CD8-positive, alpha-beta memory T cell (primary cell): ENCODE measurements at places on chromosomes 16 and 17.

- no peak overlapping the region for H3K27ac ChIP-seq
- no peaks in the 10 kb centered on the region for H3K36me3 ChIP-seq
- no peak overlapping the region for H3K4me3 ChIP-seq
- no peak for DNase-seq
- no peaks in the 10 kb centered on the region for H3K4me1 ChIP-seq
- peaks cover 4% of the 10 kb centered on the region for H3K27me3 ChIP-seq
These were observed 147.4 kb upstream of the SDK2 start for GRCh38 chr17:73791631-73792030.

DNA sequence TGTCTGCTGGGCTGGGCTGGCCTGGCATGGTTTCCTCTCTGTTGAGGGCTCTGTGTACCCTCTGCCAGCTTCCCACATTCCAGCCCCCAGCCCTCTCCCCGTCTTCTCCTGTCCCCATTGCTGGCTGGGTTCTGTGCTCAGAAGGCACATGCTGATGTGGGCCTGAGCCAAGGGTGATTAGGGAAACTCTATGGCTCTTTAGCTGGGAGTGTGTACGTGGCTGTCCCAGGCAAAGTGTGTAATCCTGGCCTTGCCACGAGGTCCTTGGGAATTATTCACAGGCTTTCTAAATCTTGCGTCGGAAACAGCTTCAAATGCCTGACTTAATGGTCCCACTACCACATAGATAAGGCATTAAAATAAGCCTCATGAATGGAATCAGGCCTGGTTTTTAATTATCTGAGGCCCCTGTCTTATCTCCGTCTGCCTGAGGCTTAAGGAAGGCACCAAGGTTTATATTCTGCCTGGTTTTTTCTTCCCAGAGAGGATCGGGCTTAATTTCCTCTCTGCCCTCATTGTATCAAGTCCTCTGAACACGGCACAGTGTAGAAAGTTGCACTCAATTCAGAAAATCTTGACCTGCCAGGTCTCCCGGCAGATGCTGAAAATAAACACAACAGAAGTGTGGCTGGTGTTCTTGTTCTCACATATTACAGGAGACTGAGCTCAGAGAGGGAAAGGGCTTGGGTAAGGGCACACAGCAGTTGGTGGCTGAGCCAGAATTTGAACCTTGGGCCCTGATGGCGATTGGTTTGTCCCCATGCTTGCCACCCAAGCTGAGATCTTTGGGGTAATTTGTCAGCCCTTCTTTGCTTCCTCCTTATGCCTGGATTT, 52.9 kb upstream of the LGALS9 start:
- DNase-seq = no peak
- H3K27me3 ChIP-seq = no peaks in the 10 kb centered on the region
- no peaks in the 10 kb centered on the region for H3K36me3 ChIP-seq
- no peaks in the 10 kb centered on the region for H3K4me1 ChIP-seq
- peak overlapping the region; percentile 36 for H3K27ac ChIP-seq

- DNase-seq = no peak
- no peak overlapping the region for H3K4me3 ChIP-seq
- no peak overlapping the region for H3K27ac ChIP-seq
- H3K4me1 ChIP-seq = no peaks in the 10 kb centered on the region
- no peaks in the 10 kb centered on the region for H3K27me3 ChIP-seq
These were observed 20.8 kb upstream of the NOL11 start for GRCh38 chr17:67696853-67697498.

- H3K27ac ChIP-seq = no peak overlapping the region
- no peak for DNase-seq
- no peaks in the 10 kb centered on the region for H3K27me3 ChIP-seq
These were observed 45.3 kb downstream of the GLG1 start for GRCh38 chr16:74561626-74562025.

- no peak overlapping the region for H3K27ac ChIP-seq
- H3K27me3 ChIP-seq = no peaks in the 10 kb centered on the region
- H3K4me3 ChIP-seq = peak overlapping the region; percentile 90
- peak; percentile 12 for DNase-seq
- H3K4me1 ChIP-seq = peaks cover 87% of the 10 kb centered on the region
These were observed 4.8 kb downstream of the IL4R start for GRCh38 chr16:27318392-27319256.

- DNase-seq = no peak
- H3K27me3 ChIP-seq = no peaks in the 10 kb centered on the region
- H3K36me3 ChIP-seq = no peaks in the 10 kb centered on the region
- H3K4me1 ChIP-seq = no peaks in the 10 kb centered on the region
- no peak overlapping the region for H3K4me3 ChIP-seq
These were observed 344.7 kb downstream of the GRIN2A start for GRCh38 chr16:9837481-9837880.

DNA sequence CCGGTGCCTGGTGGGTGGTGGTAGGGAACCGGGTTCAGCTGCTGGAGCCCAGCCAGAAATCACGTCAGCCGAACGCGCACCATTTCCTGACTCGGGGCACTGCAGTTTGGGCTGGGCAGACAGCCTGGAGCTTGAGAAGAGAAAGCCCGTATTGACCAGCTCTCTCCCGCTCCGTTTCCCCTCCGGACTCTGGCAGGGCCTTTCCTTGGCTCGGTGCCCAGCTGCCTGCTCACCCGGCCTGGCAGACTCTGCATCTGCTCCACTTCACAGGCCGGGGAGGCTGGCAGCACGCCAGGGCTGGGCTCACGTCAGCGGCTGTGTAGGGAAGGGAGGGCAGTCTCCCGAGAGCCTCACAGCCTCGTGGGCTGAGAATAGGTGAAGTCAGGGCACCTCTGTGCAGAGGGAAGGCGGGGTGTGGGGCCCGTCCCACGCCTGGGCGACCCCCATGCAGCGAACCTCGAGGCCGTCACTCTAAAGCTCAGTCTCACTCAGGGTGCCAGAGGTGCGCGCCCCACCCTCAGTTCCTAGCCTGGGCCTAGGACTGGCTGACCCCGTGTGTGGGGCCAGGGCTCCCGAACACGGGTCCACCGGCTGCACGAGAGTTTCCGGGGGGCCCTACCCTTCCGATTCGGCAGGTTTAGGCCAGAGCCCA, 59.1 kb downstream of the OR1D5 start:
- H3K4me1 ChIP-seq = peaks cover 19% of the 10 kb centered on the region
- no peaks in the 10 kb centered on the region for H3K27me3 ChIP-seq
- H3K27ac ChIP-seq = no peak overlapping the region
- H3K36me3 ChIP-seq = peaks cover 4% of the 10 kb centered on the region

GRCh38 chr17:74001145-74001544, 202.3 kb upstream of the RPL38 start:
- no peak overlapping the region for H3K4me3 ChIP-seq
- no peaks in the 10 kb centered on the region for H3K36me3 ChIP-seq
- DNase-seq = no peak
- H3K27me3 ChIP-seq = no peaks in the 10 kb centered on the region

- no peaks in the 10 kb centered on the region for H3K27me3 ChIP-seq
- no peak overlapping the region for H3K4me3 ChIP-seq
These were observed 38.2 kb upstream of the PHAF1 start for GRCh38 chr16:67071476-67072048.

GRCh38 chr16:77897831-77898605, 109.7 kb downstream of the VAT1L start:
- no peaks in the 10 kb centered on the region for H3K36me3 ChIP-seq
- no peaks in the 10 kb centered on the region for H3K4me1 ChIP-seq
- H3K27ac ChIP-seq = no peak overlapping the region
- H3K4me3 ChIP-seq = no peak overlapping the region

- peaks cover 5% of the 10 kb centered on the region for H3K36me3 ChIP-seq
- no peaks in the 10 kb centered on the region for H3K27me3 ChIP-seq
- H3K27ac ChIP-seq = peak overlapping the region; percentile 79
- DNase-seq = peak; percentile 92
- peaks cover 48% of the 10 kb centered on the region for H3K4me1 ChIP-seq
These were observed 1.3 kb downstream of the MAZ start for GRCh38 chr16:29807426-29808218.

DNA sequence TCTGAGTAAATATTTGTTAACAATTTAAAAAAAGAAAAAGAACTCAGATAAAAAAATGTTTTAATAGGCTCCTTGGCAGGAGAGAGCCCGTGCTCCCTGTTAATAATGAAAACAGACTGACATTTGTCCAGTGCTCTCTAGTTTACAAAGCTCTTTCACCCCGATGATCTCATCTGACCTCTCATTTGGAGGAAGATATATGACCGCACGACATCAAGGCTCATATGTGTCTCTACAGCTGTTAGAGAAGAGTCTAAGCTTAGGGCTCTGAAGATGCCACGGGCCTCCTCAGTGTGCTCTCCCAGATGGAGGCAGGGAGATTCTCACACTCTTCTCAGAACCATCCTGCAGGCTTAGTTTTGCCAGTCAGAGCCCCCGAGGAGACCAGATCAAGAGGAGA, 280.8 kb upstream of the IRX5 start:
- no peaks in the 10 kb centered on the region for H3K4me1 ChIP-seq
- no peak overlapping the region for H3K27ac ChIP-seq
- H3K27me3 ChIP-seq = no peaks in the 10 kb centered on the region
- no peaks in the 10 kb centered on the region for H3K36me3 ChIP-seq
- H3K4me3 ChIP-seq = no peak overlapping the region

GRCh38 chr16:8898660-8899318, 16.6 kb downstream of the LITAFD start:
- no peak overlapping the region for H3K27ac ChIP-seq
- no peak overlapping the region for H3K4me3 ChIP-seq
- no peak for DNase-seq
- H3K27me3 ChIP-seq = no peaks in the 10 kb centered on the region
- no peaks in the 10 kb centered on the region for H3K4me1 ChIP-seq

- no peak overlapping the region for H3K4me3 ChIP-seq
- H3K4me1 ChIP-seq = no peaks in the 10 kb centered on the region
- DNase-seq = no peak
- H3K27me3 ChIP-seq = no peaks in the 10 kb centered on the region
These were observed 43.7 kb downstream of the CDC27 start for GRCh38 chr17:47145351-47145750.

DNA sequence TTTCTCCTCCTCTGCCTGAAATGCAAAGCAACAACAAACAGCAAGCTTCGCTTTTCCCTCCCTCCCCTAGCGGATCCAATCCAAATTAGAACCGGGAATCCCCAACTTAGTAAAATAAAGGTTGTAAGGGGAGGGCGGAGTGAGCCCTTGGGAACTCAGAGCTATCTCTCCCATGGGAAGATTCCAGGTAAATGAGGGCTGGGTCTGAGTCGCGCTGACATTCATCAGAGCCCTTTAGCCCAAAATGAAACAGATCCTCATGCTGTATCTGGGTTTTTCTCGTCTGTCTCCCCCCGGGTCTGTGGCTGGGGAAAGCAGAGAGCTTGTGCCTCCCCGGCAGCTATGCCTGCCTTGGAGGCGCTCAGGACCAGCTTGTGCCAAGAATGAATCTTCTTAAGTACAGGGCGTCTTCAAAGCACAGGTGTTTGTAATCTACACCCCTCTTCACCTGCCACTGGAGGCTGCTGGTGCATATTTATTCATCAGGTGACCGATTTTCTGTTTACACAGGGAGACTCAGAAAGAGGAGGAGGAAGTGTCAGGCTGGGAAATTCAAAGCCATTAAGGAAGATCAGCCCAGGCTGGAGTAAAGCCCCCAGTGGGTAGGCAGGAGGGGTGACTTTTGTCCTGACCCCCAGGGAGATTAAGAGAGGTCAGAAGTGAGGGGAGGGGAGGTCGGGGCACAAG, 55.0 kb upstream of the GSE1 start:
- DNase-seq = no peak
- peak overlapping the region; percentile 95 for H3K27ac ChIP-seq
- peaks cover 14% of the 10 kb centered on the region for H3K4me1 ChIP-seq
- H3K36me3 ChIP-seq = no peaks in the 10 kb centered on the region
- H3K4me3 ChIP-seq = peak overlapping the region; percentile 87
- no peaks in the 10 kb centered on the region for H3K27me3 ChIP-seq

DNA sequence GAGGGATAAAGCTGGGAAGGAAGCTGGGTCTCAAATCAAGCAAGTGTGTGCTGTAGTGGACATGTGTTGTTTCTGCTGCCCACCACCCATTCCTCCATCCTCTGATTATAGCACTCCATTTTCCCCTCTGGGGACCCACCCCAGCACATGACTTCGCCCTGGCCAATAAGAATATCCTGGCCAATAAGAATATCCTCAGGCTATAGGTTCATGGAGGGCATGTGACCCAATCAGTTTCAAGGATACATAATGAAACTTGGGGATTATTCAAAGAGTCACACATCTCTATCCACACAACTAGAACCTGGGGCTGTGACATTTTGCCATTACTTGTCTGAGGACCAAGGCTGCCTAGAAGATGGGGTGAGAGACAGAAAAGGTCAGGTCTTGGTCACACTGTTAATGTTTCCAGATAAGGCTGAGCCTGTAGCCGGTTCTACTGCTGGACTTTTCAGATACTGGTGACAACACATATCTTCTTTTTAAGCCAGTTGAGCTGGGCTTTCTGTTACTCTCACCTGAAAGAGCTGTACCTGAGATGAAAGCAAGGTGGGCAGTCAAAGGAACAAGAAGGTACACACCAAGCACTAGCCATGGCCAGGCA, 33.7 kb downstream of the MYO18A start:
- H3K27me3 ChIP-seq = no peaks in the 10 kb centered on the region
- no peak for DNase-seq
- no peak overlapping the region for H3K27ac ChIP-seq
- H3K36me3 ChIP-seq = no peaks in the 10 kb centered on the region

- H3K4me1 ChIP-seq = no peaks in the 10 kb centered on the region
- no peaks in the 10 kb centered on the region for H3K27me3 ChIP-seq
- DNase-seq = no peak
These were observed 67.5 kb upstream of the GCSH start for GRCh38 chr16:81163671-81164070.

DNA sequence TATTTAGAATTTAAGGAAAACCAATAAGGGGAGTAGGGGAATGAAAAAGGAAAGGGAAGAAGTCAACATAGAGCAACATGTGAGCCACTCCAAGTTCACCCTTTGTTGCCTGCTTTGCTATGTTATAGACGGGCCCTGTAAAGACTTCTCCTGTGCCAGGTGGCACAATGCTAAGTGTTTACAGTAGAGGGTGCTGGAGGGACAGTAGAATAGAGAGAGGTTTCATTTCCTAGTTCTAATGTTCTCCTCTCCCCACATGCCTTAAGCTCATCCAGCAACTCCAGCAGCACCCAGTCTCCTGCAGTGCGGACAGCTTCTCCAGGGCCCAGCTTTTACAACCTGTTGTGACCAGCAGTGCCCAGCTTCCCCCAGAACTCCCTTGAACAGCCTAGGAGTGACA, 468.0 kb downstream of the HS3ST3B1 start:
- no peaks in the 10 kb centered on the region for H3K27me3 ChIP-seq
- H3K4me1 ChIP-seq = no peaks in the 10 kb centered on the region
- DNase-seq = no peak
- no peak overlapping the region for H3K4me3 ChIP-seq
- no peak overlapping the region for H3K27ac ChIP-seq
- H3K36me3 ChIP-seq = no peaks in the 10 kb centered on the region

DNA sequence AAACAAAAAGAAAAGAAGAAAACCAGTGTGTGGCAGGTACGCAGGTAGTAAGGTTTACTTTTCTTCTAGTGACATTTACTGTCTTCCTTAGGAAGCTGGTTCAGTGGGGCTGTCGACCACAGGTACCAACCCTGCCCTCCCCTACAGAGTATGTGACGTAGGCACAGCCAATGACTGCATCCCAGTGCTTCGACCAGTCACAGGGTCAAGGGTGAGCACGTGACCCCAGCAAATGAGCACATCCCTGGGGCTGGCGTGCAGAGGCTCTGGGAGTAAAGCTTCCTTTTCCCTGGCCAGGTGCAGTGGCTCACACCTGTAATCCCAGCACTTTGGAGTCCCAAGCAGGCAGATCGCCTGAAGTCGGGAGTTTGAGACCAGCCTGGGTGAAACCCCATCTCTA, 38.9 kb upstream of the PLCG2 start:
- no peak overlapping the region for H3K27ac ChIP-seq
- H3K36me3 ChIP-seq = no peaks in the 10 kb centered on the region
- H3K4me1 ChIP-seq = peaks cover 8% of the 10 kb centered on the region
- no peak overlapping the region for H3K4me3 ChIP-seq
- DNase-seq = no peak
- H3K27me3 ChIP-seq = no peaks in the 10 kb centered on the region

GRCh38 chr17:58993311-58993710, 113.4 kb downstream of the TRIM37 start:
- H3K36me3 ChIP-seq = peaks cover 4% of the 10 kb centered on the region
- no peak overlapping the region for H3K27ac ChIP-seq
- DNase-seq = no peak
